Activated CD8-positive, alpha-beta T cell treated with anti-CD3 and anti-CD28 coated beads for 36 hours (primary cell): ENCODE measurements at places on chromosomes 3 and 15. TPM values are rescaled to one million over a fixed set of nuclear protein-coding genes. Genes with fewer than 3 reads are reported as not detected.

The NEK11 gene
- 1.2 TPM for total RNA-seq

The MNS1 gene
- total RNA-seq: 0.29 TPM

The GABRG3 gene
- not detected for total RNA-seq

The KNG1 gene
- total RNA-seq: not detected

The PLA2G4E gene
- not detected for total RNA-seq

The INO80 gene
- 19.1 TPM for total RNA-seq

The SLC6A1 gene
- total RNA-seq: not detected

The NR2E3 gene
- total RNA-seq: not detected

The LPP gene
- total RNA-seq: 22.6 TPM

The PGBD4 gene
- total RNA-seq: 2.7 TPM

The CCR8 gene
- 0.34 TPM for total RNA-seq
